ENCODE measurements at places on chromosomes 5 and 9.
A peak's percentile ranks its signal among the peaks of the same experiment; 100 is the strongest.

GRCh38 chr9:5205071-5205470, 19.6 kb upstream of the INSL6 start:
- H3K4me1 ChIP-seq, result no peaks in the 10 kb centered on the region
- H3K36me3 ChIP-seq, result no peaks in the 10 kb centered on the region
- H3K27ac ChIP-seq, result no peak overlapping the region
- no peaks in the 10 kb centered on the region for H3K27me3 ChIP-seq
- H3K4me3 ChIP-seq, result no peak overlapping the region

GRCh38 chr9:76677481-76678055, 86.7 kb upstream of the PCA3 start:
- H3K27me3 ChIP-seq, result no peaks in the 10 kb centered on the region
- no peak overlapping the region for H3K27ac ChIP-seq
- H3K4me1 ChIP-seq, result no peaks in the 10 kb centered on the region
- no peak overlapping the region for H3K4me3 ChIP-seq
- H3K36me3 ChIP-seq, result no peaks in the 10 kb centered on the region
- DNase-seq, result no peak

GRCh38 chr9:134208310-134208841, 44.0 kb upstream of the RNU6ATAC start:
- H3K27ac ChIP-seq, result no peak overlapping the region
- no peak overlapping the region for H3K4me3 ChIP-seq
- no peak for DNase-seq
- H3K36me3 ChIP-seq, result no peaks in the 10 kb centered on the region
- H3K4me1 ChIP-seq, result peaks cover 14% of the 10 kb centered on the region

DNA sequence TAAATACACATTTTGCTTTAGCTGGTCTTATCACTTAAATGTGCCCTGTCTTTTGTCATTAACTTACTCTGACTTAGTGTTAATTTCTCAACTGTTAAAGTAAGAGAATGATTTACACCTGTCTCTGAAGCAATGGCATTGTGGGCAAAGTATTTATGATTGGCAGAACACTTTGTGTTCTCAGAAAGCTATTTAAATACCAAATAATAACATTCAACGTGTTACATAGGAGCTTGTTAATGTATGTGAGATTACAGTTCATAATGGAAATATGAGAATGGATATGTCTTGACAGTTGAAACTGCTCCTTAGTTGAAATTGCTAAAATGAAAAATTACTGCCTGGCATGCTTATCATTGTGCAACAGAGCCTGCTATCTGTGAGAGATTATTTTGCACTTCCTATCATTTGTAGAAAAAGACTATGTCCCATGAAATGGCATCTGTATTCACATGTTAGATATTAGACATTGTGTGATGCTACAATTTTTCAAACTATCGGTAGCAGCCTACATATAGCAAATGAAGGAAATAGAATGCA, 46.1 kb downstream of the PRR16 start:
- H3K4me3 ChIP-seq, result no peak overlapping the region
- H3K27me3 ChIP-seq, result no peaks in the 10 kb centered on the region
- H3K4me1 ChIP-seq, result peaks cover 16% of the 10 kb centered on the region
- H3K27ac ChIP-seq, result no peak overlapping the region
- H3K36me3 ChIP-seq, result no peaks in the 10 kb centered on the region

DNA sequence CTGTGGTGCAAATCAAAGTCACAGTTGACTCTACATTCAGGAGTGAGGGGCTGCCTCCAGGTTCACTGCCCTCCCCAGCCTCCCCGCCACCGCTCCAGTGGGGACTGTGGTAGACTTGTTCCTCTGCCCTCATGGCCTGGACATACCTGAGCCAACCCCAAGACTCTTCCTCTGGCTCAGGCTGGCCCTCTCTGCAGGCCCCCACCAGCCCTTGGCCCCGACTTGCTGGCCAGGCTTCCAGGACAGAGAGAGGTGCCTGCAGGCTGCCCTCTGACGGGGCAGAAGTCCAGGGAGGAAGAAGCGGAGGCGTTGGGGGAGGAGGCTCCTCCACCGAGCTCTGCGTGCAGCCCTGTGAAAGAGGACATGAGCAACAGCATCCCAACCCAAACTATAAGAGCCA, 2.8 kb upstream of the SARDH start:
- peaks cover 9% of the 10 kb centered on the region for H3K27me3 ChIP-seq
- no peaks in the 10 kb centered on the region for H3K36me3 ChIP-seq
- no peak for DNase-seq

DNA sequence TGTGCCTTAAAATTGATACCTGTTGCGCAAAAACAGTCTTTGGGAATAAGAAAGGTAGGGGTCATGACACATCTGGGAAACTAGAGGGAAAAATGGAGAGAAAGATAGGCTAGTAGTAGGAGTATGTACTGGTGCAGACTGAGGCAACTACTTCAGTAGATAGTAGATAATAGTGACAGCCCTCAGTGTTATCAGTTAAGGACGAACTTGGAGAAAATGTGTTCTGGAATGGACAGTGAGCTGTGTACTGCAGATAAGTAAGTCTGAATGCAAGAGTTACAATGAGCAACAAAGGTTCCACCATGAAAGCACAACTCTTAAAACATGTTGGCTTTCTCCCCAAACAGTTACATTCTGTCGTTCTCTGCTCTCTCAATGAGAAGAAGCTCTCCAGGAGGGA, 6.5 kb upstream of the INSL6 start:
- no peak overlapping the region for H3K27ac ChIP-seq
- DNase-seq, result no peak
- no peaks in the 10 kb centered on the region for H3K36me3 ChIP-seq
- no peak overlapping the region for H3K4me3 ChIP-seq
- H3K4me1 ChIP-seq, result no peaks in the 10 kb centered on the region

GRCh38 chr5:77128411-77129061, 41.5 kb upstream of the ZBED3 start:
- H3K27me3 ChIP-seq, result no peaks in the 10 kb centered on the region
- no peak overlapping the region for H3K4me3 ChIP-seq
- peaks cover 24% of the 10 kb centered on the region for H3K36me3 ChIP-seq
- no peaks in the 10 kb centered on the region for H3K4me1 ChIP-seq
- DNase-seq, result no peak

DNA sequence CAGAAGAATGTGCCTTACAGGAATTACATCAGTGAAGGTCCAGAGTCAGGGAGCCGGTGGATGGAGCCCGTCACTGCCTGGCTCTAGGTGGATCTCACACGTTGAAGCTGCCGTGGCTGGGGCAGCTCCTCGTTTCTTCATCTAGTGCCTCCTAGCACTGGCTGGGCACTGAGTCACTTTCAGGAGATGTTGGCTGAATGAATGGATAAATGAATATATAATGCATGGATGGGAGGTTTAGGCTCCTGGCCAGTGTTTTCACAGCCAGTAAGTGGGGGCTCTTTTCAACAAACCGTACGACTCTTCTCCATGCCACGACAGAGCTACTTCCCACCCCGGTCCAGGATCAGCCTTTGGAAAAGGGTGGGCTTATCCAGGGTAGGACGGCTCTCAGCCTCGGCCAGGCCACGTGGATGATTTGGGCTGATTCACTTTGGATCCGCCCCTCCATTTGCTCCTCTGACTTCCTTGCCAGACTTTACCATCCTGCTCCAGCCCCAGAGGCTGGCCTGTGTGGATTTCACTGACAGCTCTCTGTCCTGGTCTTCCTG, 1.3 kb upstream of the SH3PXD2B start:
- DNase-seq, result no peak
- peak overlapping the region; percentile 80 for H3K4me3 ChIP-seq
- H3K27me3 ChIP-seq, result no peaks in the 10 kb centered on the region
- H3K36me3 ChIP-seq, result no peaks in the 10 kb centered on the region

DNA sequence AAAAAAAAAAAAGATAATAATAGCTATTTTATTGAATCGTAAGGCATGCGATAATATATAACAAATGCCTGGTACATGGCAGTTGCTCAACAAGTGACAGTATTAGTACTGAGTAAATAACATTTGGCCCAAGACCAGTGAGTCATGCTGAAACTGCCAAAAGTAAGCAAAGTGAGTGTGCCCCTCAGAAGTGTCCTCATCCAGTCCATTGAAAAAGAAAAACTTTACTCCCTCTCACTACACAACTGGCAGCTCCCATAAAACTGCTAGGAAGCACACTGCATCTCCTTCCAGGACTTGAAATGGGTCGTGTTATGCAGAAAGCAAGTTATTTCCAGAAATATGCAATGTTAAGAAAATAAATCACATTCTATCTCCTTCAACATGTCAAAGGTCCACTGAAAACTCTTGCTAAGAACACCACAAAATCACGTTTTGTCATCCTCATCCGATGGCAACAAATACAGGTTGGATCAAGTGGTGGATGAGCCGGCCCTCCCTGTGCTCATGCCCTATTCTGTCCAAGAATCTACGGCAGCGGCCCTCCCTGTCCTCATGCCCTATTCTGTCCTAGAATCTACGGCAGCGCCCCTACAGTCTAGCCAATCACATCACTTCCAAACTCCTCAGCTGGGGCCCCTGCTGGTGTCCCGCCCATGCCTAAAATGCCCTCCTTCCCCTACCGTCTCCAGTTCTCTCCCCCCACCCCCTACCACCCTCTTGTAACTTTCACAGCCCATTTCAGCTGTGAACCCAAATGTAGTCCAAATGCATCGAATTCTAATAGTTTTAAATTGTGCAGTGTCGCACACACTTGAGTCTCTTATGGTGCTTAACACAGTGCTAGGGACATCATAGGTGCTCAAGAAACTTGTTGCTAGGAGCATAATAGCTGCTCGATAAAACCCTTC, 12.5 kb downstream of the PTCH1 start:
- peak overlapping the region; percentile 83 for H3K4me3 ChIP-seq
- no peaks in the 10 kb centered on the region for H3K36me3 ChIP-seq
- H3K4me1 ChIP-seq, result peaks cover 48% of the 10 kb centered on the region
- no peak overlapping the region for H3K27ac ChIP-seq
- no peak for DNase-seq
- H3K27me3 ChIP-seq, result no peaks in the 10 kb centered on the region

DNA sequence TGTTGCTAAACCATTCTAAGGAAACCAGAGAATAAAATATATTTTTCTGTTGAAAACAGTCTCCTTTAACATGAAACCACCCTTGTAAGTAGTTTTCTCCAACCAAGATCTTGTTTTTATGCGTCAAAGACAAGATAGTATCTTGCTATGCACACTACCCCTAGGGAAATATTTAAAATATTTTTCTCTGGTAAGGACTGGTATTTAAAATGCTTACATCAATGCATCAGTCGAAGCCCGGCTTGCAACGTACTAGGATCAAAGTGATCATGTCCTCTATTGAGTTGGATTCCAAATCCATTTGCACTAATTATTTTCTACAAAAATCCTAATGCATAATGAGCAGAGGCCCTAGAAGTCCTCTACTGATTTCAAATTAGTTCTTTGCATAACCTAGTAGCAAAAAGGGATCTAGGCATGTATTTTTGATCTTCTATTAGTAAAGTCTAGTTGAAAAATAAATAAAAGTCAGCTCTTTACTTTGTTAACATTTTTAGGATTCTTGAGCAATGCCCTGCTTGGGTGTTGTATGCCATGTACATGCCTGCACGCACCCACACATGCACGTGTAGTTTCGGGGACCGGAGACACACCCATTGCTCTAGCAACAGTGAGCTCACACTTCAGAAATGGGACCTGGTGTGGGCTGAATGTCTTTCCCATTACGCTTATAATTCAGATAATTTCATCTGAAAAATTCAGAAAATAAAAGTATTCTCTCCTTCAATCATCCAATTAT, 165.0 kb upstream of the GPR151 start:
- no peak overlapping the region for H3K4me3 ChIP-seq
- no peak for DNase-seq
- H3K36me3 ChIP-seq, result peaks cover 2% of the 10 kb centered on the region
- no peaks in the 10 kb centered on the region for H3K27me3 ChIP-seq

- peaks cover 35% of the 10 kb centered on the region for H3K4me1 ChIP-seq
- peaks cover 86% of the 10 kb centered on the region for H3K27me3 ChIP-seq
- H3K36me3 ChIP-seq, result no peaks in the 10 kb centered on the region
- H3K27ac ChIP-seq, result no peak overlapping the region
- H3K4me3 ChIP-seq, result peak overlapping the region; percentile 43
These were observed 2.8 kb downstream of the NPR3 start for GRCh38 chr5:32713770-32714381.

DNA sequence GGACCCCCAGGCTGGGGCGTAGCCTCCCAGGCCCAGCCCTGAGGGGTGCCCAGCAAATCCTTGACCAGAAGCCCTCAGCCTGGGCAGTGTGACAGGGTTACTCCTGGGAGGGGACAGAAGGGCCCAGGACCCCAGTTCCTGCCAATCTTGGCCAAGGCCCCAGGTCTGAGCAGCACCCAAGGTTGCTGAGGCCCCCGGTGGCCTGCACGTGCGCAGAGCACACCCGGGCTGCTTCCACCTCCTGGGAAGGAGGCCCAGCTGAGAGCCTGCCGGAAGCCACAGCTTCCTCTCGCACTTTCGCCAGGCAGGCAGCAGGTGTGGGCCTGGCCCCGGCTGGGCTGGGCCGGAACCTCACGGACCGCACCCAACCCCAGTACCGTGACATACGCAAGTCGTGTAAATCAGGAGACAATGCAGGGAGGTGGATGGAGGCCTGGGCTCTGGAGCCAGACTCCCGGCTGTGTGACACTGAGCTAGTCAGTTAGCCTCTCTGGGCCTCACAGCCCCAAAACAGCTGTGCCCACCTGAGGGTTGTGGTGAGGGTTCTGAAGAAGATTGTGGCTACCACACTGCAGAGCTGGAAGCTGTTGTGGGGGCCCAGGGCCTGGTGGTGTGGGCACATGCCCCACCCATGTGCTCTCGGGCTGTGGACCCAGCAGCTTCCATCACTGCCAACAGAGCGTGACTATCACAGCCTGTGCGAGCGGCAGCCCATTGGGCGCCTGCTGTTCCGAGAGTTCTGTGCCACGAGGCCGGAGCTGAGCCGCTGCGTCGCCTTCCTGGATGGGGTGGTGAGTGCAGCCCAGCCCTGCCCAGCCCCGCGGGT, 5.1 kb downstream of the GRK6 start:
- peaks cover 4% of the 10 kb centered on the region for H3K36me3 ChIP-seq
- DNase-seq, result no peak
- H3K27me3 ChIP-seq, result no peaks in the 10 kb centered on the region
- peaks cover 17% of the 10 kb centered on the region for H3K4me1 ChIP-seq

DNA sequence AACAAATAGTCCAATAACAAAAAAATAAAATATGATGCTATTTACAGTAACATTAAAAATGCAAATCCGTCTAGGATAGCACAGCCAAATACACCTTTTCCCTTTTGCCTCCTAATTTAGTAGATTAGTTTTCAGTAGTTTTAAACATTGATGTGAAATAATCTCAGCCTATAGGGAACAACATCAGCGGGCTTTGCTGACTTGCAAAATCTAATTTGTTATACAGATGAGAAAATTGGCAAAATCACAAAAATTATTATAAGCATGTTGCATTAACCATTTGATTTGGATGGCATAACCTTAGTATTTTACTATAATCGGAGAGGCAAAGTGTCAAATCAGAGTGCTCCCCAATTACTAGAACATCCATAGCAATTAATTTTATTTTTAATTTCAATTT, 563.5 kb downstream of the CDH18 start:
- DNase-seq, result no peak
- H3K27me3 ChIP-seq, result no peaks in the 10 kb centered on the region
- H3K4me1 ChIP-seq, result no peaks in the 10 kb centered on the region
- no peak overlapping the region for H3K27ac ChIP-seq

DNA sequence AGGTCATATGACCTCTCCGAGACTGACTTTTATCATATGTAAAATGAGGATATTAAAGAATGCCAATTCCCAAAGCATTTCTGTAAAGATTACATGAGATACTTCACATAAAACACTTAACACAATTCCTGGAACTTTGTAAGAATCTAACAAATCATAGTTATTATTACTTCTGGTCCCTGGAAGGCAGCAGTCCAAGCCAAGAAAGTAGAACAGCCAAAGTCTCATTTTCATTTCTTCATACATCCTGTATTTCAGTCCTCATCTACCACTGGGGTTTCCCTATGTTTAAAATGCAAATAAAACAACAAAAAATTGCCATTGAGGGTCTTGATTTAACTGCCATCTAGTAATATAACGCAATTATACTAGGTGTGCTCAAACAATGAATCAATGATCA, 179.5 kb downstream of the MARCHF11 start:
- peaks cover 4% of the 10 kb centered on the region for H3K4me1 ChIP-seq
- no peak for DNase-seq
- no peak overlapping the region for H3K4me3 ChIP-seq

Measured in mesothelial cell of epicardium (in vitro differentiated cells).